GM23248 (cell line): ENCODE measurements at places on chromosomes 12 and 14. TPM values are rescaled to one million over a fixed set of nuclear protein-coding genes. Genes with fewer than 3 reads are reported as not detected.
A peak's percentile ranks its signal among the peaks of the same experiment; 100 is the strongest.

- DNase-seq = no peak
Measured at GRCh38 chr12:93407054-93407962, 29.6 kb downstream of the NUDT4 start.

DNA sequence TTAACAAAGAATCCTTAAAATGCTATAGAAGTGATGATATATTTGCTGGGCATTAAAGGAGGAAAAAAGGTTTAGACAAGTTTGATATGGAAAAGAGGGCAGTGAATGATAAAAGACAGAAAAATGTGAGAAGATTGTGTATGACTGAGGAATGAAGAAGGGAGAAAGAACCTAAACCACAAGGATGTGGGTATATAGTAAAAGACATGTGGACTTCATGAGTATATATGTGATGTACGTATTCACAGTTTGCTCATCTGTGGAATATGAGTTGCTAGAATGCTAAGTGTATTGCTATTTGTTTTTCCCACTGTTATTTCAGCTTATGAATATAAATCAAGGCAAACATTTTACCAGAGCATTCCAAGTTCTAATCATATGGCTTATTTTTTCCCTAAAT is 2.1 kb upstream of the SLC16A7 start:
- no peak for DNase-seq

- DNase-seq = peak; percentile 17
Measured at GRCh38 chr12:48286665-48287064, 64.1 kb downstream of the ZNF641 start.

- DNase-seq = no peak
Measured at GRCh38 chr14:42665083-42665482, 1058.4 kb downstream of the LRFN5 start.

- no peak for DNase-seq
Measured at GRCh38 chr12:51517800-51518199, 73.2 kb upstream of the SCN8A start.

- DNase-seq = no peak
Measured at GRCh38 chr12:8970432-8970831, 18.9 kb upstream of the KLRG1 start.

DNA sequence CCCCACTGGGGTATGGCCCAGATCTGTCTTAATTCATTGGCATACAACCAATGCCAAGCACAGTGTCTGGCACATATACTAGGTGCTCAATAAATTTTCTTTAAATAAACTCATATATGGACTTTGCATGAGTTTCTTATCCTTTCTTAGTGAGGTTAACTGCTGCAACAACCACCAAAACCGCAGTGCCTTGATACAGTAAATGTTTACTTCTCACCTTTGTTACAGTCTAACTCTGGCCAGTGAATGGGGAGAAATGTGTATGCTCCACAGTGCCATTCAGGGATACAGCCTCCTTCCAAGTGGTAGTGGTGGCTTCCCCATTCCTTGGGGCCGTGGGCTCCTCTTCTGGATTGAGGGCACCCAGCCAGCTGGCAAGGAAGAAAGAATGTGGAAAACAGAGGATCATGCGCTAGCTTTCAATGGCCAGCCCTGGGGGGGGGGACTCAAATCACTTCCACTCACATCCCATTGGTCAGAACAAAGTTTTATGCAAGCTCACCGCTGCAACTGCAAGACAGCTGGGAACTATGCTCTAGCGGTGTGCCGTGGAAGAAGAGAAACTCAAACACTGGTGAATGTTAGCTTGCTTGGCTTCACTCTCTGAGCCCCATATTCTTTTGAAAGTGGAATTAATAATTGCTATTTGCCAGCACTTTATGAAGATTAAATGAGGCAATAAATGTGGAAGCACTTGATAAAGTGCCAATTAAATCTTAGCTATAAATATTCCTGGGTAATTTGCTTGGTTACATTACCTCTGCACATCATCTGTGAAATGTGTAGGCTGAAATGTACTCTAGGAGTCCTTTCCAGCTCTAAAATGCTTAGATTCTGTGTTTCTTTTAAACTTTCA is 51.0 kb upstream of the SOCS2 start:
- no peak for DNase-seq

DNA sequence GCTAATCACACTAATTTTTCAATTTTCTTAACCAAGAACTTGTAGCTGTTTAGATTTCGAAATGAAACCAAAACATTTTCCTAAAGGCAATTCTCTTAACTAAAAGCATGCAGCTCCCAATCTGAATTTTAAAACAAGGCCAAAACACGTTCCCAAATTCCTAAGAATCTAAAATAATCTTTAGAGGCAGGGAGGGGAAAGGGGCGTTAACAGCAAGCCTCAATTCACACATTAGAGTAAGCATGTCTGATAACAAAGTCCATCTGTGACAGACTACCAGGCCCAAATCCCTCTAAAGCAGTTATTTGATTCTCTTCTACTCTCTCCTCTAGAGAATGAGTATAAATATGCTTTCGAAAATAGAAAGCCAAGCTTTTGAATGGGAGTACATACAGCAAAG is 754 bp downstream of the ATG14 start:
- peak; percentile 32 for DNase-seq

GRCh38 chr12:69544087-69544486 is 41.2 kb upstream of the CCT2 start:
- DNase-seq = no peak

DNA sequence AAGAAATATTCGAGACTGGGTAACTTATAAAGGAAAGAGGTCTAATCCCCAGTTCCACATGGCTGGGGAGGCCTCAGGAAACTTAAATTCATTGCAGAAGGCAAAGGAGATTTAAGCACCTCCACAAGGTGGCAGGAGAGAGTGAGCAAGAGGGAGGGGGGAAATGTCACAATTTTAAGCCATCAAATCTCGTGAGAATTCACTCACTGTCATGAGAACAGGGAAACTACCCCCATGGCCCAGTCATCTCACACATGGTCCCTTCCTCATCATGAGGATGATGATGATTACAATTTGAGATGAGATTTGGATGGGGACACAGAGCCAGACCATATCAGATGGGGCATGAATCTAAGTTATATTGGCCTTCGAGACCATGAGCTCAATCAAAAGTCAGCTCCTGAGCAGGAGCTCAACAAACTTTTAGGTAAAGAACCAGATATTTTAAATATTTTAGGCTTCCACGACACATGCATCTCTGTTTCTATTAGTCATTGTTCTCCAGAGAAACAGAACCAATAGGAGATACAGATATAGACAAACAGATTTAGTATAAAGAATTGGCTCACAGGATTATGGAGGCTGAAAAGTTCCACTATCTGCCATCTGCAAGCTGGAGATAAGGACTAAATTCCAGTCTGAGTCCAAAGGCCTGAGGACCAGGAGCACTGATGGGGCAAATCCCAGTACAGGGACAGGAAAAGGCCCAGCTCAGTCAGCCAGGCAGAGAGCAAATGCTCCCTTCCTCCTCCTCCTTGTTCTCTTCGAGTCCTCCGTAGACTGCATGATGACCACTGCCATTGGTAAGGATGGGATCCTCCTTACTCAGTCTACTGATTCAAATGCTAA is 24.9 kb downstream of the DGLUCY start:
- DNase-seq = peak; percentile 48

DNA sequence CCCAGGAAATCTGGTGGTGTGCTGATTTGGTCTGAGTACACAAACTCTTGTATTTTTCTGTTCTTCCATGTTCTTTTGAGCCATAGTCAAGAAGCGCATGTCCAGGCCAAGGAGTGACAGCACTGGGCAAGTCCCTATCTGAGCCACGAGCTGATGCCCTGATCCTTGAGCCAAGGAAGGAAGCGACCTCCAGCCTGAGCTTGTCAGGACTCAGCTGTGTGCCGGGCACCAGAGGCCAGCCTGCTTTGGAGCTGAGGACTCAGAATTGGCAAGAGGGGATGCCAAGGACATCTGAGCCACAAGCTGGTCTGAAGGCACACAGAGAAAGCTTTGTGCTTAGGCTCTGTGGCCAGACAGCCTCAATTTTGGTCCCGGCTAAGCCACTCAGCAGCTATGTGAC is 52.6 kb downstream of the GALNT16 start:
- no peak for DNase-seq

GRCh38 chr12:78418919-78419318 is 445.7 kb upstream of the SYT1 start:
- DNase-seq = no peak

- DNase-seq = no peak
Measured at GRCh38 chr14:100400115-100400514, 77.0 kb downstream of the SLC25A47 start.

DNA sequence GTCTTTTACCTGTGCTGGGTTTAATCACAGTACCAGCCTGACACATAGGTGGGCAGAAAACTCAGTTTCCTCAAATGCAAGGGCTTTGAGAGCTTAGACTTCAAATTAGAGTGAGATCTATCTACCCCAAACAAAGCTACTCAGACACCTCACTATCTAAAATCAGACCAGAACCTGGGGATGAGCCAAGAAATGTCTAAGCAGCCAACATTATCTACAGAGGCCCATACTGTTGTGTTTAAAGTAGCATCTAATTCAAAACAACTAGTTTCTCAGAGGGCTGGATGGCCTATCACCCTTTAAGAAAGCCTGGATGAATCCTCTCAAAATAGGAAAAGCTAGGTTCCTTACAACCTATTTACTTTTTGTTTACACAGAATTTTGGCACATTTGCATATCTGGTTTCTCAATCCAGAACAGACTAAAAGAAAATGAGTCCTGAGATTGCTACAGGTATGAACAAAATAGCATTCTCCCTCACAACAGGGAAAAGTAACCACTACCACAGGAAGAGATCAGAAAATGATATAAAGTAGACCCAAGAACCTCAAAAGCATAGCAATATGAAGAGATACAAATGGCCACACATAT is 142.4 kb downstream of the ZFP36L1 start:
- DNase-seq = peak; percentile 39

DNA sequence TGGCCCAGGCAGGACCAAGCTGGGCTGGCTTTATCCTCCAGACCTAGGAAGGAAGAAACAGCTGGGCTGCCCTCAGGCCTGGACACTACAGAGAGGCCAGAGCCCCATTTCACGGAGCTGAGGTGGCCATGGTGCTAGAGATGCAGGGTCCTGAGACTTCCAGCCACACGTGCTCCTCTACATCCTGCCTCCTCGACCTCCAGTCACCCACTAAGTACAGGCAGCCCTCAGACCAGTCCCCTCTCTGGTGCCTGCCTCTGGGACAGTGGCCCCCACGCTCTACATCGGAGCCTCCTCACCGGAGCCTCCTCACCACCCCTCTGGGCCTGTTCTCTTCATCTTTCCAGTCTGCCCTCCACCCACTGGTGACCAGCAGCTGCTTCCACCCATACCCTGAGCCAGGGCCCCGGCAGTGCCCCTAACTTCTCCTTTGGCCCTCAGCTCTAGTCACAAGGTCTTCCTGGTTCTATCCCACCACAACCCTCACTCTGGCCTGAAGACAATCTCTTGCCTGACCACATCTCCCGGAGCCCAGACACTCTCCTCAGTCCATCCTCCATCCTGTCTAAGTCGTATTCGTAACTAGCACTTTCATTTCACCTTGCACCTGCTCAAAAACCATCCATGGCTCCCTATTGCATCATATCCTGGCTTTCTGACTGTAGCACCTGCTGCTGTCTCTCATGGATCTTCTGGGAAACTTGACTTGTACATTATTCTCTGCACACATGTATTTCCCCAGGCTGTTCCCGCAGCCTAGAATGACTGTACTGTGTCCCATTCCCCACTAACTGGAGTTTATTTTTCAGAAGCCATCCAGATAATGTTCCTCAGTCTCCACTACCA is 43.9 kb downstream of the DIO3 start:
- DNase-seq = no peak

DNA sequence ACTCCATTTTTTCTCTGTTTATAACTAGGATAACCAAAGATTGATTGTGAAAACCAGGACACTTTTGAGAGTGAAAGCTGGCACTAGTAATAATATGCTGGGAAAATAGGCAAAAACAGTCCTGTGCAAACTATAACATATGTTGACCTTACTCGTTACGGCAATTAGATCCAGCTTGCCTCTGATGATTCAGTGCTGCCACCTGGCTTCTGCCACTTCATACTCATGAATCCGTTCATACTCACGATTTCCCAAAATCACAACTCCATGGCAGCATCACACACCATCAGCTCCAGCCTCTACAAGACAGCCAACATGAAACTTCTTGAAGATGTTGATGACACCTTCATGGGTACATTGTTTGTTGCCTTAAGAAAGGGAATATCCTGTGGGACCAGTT is 49.1 kb upstream of the CAND1 start:
- peak; percentile 8 for DNase-seq

GRCh38 chr14:69615496-69616407 is 4.4 kb downstream of the SUSD6 start:
- DNase-seq = peak; percentile 91

DNA sequence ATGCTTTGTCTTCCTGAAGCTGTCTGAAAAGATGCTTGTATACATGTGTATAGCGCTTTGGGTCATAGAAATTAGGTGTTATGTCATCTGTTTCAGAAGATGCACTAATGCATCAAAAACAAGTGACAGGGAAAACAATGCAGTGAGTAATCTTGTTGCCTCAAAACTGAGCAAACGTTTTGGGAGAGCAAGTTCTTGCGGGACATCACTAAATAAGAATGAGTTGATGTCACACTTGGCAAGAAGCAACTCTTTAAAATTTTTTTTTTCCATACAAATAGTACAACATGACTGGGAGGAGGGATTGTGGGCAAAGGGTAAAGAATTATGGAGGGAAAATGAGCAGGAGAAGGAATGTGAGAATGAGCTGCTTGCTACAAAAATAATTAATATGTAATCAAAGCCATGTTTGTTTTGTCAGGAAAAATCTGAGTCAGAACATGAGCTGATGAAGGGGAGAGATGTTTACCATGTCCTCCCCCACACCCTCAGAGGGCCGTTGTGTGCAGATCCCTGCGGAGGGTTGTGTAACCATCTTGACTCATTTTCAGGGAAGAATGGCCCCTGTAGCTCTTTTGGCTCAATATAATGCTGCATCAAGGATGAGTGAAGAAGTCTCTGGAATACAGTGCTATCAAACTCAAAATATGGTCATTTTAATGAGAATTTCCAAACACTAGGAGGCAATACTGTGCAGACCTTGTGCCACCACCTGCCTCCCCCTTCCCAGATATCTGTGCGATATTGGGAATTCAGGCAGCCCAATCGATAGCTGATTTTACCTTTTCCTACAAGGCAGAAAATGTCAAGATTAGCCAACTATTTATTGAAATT is 41.4 kb downstream of the BORCS5 start:
- peak; percentile 98 for DNase-seq

DNA sequence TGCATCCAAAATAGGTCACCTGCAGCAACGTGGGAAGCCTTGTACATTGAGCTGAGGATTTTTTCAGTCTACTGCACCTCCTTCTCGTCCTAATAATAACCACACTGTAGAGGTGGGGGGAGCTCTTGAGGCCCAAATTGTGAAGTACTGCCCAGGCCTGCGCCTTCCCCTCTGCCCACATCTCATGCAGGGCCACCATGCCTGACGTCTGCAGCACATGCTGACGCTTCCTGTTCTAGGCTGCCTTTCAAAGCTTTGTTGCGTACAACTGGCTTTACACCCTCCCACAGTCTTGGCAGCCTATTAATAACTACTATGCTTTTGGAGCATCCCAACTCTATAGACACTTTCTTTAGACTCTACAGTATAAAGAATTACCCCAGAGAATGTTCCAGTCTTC is 26.5 kb upstream of the TTC7B start:
- DNase-seq = no peak

UNG gene
- total RNA-seq = 27.3 and 38.6 TPM in 2 replicates

C12orf54 gene
- not detected in 2 replicates for total RNA-seq

ACOT2 gene
- total RNA-seq = 67.5 and 77.2 TPM in 2 replicates

SLC38A1 gene
- total RNA-seq = 79.9 and 81.7 TPM in 2 replicates

TAS2R19 gene
- 2.6 and 3.7 TPM in 2 replicates for total RNA-seq

PTGER2 gene
- 6.2 and 7.2 TPM in 2 replicates for total RNA-seq

AHNAK2 gene
- total RNA-seq = 58.0 and 64.9 TPM in 2 replicates

BIN2 gene
- not detected in 2 replicates for total RNA-seq

SLC6A12 gene
- total RNA-seq = not detected in 2 replicates

FAM90A1 gene
- total RNA-seq = not detected in 2 replicates

DHH gene
- total RNA-seq = not detected in 2 replicates

ADGRD1 gene
- 7.9 and 8.2 TPM in 2 replicates for total RNA-seq

DHRS2 gene
- not detected in 2 replicates for total RNA-seq

DIP2B gene
- total RNA-seq = 17.9 and 19.5 TPM in 2 replicates
